ENCODE measurements at places on chromosomes 2 and 18.

- no peak for DNase-seq
Measured at GRCh38 chr18:48139431-48140347, 209.2 kb upstream of the SMAD2 start.

GRCh38 chr2:23478087-23478932 lies 93.3 kb downstream of the KLHL29 start:
- no peak for DNase-seq

- DNase-seq = no peak
Measured at GRCh38 chr2:49335546-49335945, 181.2 kb upstream of the FSHR start.

- DNase-seq = no peak
Measured at GRCh38 chr2:46568212-46569009, 89.0 kb downstream of the TMEM247 start.

- no peak for DNase-seq
Measured at GRCh38 chr2:234355808-234356365, 141.0 kb downstream of the ARL4C start.

GRCh38 chr2:230130668-230131364 lies 62.1 kb upstream of the SLC16A14 start:
- no peak for DNase-seq

- no peak for DNase-seq
Measured at GRCh38 chr2:71282493-71282892, 49.1 kb upstream of the ZNF638 start.

DNA sequence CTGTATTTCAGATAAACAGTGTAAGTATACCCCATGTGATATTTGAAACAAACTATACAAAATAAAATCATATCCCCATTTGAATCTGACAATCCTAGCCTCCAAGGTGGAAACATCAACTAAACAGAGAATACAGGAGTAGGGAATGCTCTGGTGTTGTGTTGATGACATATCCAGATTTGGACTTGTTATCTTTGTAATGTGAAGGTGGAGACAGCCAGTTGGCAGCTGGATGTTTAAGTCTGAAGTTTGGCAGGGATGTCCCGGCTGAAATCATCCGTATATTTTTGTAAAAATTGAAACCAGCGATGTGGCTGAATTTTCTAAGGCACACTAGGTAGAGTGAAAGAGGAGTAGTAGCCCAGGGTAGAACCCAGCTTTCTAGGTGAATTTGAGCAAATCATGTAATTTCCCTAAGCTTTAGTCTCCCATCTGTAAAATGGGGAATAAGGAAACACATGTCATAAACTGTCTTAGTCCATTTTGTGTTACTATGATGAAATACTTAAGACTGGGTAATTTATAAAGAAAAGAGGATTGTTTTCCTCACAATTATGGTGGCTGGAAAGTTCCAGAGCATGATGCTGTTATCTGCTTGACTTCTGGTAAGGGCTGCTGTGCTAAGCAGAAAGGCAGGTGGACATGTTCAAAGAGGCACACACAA lies 246.6 kb upstream of the APCDD1 start:
- DNase-seq = no peak

DNA sequence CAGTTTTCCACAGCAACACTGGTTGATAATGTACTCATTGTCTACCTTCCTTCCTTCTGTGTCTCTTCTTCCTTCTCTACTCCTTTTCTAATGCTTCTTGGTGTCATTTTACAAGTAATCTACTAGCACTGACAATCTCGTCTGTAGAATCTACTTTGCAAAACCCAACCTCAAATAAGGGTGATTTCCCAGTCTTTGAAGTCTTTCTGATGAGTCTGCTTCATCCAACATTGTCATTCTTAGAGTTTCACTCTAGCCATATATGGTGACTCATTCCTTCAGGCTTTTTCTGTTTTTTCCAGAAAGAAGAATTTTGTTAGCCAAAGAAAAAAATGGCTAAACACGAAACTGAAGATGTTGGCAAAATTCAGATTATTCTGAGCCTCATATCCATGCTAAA lies 288.7 kb downstream of the MBD2 start:
- DNase-seq = no peak

GRCh38 chr2:137976274-137976673 lies 12.0 kb downstream of the HNMT start:
- DNase-seq = no peak

DNA sequence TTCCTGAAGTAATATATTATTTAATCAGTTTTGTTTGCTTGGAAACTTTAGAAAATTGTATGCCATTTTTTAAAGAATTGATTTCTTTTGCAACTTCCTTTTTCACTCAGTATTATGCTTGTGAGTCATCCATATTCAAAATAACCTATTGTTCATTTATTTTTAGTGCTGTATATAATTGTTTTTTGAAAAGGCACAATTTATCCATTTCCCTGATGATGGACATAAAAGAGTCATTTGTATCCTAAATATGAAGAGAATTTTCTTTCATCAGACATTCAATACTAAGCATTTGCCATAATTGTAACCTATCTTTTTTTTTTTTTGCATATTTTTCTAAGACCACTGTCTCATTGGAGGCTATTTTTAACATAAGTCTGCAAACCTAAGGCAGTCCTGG lies 134.1 kb upstream of the SERPINE2 start:
- DNase-seq = no peak

DNA sequence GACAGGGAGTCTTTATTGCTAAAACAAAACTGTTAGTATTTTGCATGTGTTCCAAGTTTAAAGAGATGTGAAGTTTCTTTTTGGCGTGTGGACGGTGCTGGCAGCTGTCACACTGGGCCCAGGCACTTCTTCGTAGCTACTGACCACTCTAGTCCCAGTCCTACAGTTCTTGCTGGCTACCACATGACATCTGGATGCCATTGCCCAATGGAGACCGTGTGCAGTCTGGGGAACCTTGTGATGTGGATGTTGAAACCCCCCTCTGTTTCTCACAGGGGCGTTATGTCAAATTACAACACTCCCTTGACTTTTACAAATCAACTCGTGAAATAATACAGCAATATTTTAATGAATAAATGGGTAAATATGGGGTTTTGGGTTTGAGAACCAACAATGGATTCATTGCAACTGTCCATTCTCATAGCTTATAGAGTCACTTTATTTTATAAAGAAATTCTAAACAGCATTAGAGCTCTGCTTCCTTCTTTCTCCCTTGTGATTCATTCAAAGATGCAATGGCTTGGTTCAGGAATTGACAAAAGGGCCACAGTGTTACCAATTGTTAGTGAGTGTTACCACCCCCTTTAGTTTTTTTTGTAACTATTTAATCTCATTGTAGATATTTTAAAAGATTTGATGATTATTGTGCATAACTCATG lies 1.2 kb downstream of the GPD2 start:
- DNase-seq = no peak

GRCh38 chr2:196186266-196186980 lies 15.0 kb upstream of the STK17B start:
- no peak for DNase-seq

DNA sequence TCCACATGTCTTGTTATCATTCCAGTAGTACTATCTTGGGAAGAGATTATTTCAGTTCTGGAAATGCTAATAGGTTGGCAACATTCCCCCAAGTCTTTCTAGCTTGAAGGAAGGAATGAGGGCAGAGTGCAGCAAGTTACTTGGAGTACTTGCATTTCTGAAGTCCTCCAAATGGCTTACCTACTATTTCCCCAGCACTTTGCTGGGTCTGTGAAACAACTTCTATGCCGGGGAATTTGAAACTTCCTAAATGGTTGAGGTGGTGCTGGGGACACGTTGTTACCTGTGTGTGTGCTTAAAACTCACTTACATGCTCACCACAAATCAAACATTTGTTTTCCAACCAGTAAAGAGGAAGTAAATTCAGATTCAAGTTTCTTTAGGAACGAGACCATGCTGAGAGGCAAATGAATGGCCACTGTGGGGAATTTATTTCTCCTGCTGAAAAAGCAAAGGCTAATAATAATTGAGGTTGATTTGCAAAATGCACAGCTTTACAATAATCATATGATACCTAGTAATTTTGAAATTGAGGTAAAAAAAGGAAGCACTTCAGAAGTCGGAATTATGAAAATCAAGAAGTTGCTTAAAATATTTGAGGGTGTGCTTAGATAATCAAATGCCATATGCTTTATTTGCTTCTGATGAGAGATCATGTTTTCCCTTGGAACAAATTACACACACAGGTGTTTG lies 1167.7 kb upstream of the ZEB2 start:
- DNase-seq = no peak

DNA sequence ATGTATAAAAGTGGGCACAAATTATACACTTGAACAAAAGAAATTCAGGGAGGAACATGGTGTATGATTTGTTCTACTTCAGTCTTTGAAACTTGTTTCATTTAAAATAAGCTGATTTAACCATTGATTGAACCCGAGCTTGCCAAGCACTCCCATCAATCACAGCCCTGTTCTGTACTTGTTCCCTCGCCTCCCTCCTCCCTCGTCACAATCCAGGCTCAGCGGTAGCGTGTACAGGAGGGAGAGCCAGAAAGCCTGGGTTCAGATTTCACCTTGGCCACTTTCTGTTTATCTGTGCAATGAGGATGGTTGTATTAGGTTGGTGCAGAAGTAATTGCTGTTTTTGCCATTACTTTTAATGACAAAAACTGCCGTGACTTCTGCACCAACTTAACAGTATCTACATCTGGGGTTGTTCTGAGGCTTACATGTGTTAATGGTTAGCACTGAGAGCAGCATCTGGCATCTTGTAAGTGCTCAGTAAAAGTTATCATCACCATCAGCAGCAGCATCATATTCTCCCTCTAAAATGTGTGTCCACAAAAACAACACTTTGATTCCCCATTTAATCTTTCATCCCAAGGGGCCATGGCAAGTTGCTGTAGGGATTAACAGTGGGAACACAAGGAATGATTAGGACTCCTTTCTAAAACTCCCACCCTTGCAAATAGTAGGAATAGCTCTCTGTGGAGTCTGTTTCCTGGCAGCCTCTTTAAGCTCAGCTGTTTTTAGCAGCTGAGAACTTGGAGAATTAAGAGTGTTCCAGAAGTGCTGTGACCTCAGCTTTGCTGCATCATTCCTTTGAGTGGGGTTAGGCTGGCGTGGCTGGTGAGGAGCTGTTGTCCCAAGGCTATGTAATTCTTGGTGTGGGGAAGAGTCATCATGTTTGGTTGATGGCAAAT lies 4.7 kb downstream of the DPYSL5 start:
- DNase-seq = no peak

- DNase-seq = no peak
Measured at GRCh38 chr2:205681401-205682238, 681 bp upstream of the NRP2 start.

DNA sequence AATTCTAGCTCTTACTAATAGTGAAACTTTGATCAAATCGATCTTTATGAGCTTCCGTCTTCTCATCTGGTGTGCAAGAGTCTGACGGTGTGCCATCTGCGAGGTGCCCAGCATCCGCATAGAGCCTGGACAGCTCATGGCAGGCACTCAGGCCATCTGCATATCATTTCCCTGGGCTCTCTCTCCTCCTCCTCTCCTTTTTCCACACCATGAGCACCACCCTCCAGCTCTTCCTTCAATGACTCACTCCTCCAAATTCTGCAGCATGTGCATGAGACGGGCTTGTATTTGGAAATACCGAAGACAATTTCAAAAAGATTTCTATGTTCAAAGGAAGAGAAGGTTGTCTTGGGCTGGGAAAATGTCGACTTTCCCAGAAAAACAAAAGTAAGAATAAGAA lies 161.1 kb downstream of the CCBE1 start:
- no peak for DNase-seq

DNA sequence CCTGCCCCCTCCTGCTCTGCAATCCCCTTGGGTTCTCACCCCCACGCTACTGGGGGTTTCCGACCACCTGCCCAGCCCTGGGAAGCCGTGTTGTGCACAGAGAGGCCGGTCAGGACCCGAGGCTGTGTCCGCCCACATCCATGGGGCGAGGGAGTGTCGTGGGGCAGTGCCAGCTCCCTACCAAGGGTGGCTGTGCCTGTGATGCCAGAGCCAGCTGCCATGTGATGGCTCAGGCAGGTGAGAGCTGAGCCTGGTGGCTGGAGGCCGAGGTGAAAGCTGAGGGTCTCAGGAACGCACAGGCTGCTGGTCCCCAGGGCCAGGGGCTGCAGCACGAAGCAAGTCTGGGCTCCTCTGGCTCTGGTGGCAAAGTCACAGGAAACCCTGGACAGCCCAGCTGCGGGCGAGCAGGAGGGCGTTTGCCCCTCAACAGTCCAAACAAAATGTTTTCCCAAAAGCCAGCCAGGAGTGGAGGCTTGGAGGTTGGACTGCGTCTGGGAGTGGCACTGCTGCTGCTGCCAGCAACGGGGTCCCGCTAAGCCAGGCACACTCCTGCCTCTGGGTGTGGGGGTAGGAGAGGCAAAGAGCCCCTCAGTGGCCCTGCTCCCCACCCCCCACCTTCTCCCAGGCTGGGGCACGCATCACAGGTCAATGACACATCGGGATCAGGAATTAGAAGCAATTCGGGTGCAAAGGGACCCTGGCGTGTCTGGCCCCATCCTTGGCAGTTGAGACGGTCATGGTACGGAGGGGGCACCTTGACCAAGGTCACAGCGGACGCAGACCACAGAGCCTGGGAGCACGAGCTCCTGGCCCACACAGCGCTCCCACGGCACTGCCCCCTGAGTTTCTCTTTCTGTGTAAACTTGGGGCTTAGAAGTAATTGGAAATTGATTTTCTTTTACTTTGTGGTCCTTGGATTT lies 72.4 kb upstream of the GPC1 start:
- DNase-seq = no peak

GRCh38 chr2:109406301-109406700 lies 207.5 kb downstream of the SEPTIN10 start:
- no peak for DNase-seq

Measured in HS-5 (cell line).